ENCODE measurements at places on chromosomes 4 and X. TPM values are rescaled to one million over a fixed set of nuclear protein-coding genes. Genes with fewer than 3 reads are reported as not detected.

The TLR6 gene
- 0.20 TPM for polyA plus RNA-seq

The PPP2R2C gene
- polyA plus RNA-seq: 2.8 TPM

The TCEAL8 gene
- 96.8 TPM for polyA plus RNA-seq

The GPR34 gene
- polyA plus RNA-seq: 1.5 TPM

The TCP11X2 gene
- polyA plus RNA-seq: not detected

The NCAPG gene
- 0.14 TPM for polyA plus RNA-seq

The SPANXN4 gene
- not detected for polyA plus RNA-seq
